Left renal pelvis (tissue), 4 donors: ENCODE measurements at places on chromosomes 5 and 9. TPM values are rescaled to one million over a fixed set of nuclear protein-coding genes. Genes with fewer than 3 reads are reported as not detected.

Gene PDZD2
- 27.0 TPM for polyA plus RNA-seq

Gene PCDHB8
- polyA plus RNA-seq = 1.2 TPM

Gene GRXCR2
- polyA plus RNA-seq = not detected

Gene GPBP1
- polyA plus RNA-seq = 143 TPM

Gene WNT8A
- polyA plus RNA-seq = 0.14 TPM

Gene SLC6A7
- not detected for polyA plus RNA-seq

Gene MELK
- 21.0 TPM for polyA plus RNA-seq

Gene PHF24
- polyA plus RNA-seq = 0.15 TPM

Gene EQTN
- not detected for polyA plus RNA-seq

Gene SAXO1
- polyA plus RNA-seq = 0.16 TPM

Gene CER1
- not detected for polyA plus RNA-seq

Gene FST
- 37.9 TPM for polyA plus RNA-seq

Gene ZNF618
- polyA plus RNA-seq = 42.8 TPM

Gene MAP1B
- 28.3 TPM for polyA plus RNA-seq

Gene DMGDH
- 3.5 TPM for polyA plus RNA-seq

Gene OSTF1
- polyA plus RNA-seq = 30.2 TPM

Gene NAIP
- 13.6 TPM for polyA plus RNA-seq
